Activated T-cell treated with anti-CD3 and anti-CD28 coated beads for 1 hour (primary cell): ENCODE measurements at places on chromosomes 11 and 22.

GRCh38 chr11:83115551-83115950 lies 41.4 kb upstream of the PCF11 start:
- no peak for DNase-seq

DNA sequence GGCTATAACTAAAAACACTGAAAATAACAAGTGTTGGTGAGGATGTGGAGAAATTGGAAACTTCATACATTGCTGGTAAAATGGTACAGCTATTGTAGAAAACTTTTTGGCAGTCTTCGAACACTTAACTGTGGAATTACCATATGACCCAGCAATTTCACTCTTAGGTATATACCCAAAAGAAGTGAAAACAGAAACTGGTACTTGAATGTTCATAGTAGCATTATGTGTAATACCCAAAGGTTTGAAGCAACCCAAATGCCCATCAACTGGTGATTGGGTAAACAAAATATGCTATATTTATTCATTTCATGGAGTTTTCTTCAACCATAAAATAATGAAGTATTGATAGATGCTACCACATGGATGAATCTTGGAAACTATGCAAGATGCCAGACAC lies 40.8 kb upstream of the FTH1 start:
- DNase-seq, result no peak

DNA sequence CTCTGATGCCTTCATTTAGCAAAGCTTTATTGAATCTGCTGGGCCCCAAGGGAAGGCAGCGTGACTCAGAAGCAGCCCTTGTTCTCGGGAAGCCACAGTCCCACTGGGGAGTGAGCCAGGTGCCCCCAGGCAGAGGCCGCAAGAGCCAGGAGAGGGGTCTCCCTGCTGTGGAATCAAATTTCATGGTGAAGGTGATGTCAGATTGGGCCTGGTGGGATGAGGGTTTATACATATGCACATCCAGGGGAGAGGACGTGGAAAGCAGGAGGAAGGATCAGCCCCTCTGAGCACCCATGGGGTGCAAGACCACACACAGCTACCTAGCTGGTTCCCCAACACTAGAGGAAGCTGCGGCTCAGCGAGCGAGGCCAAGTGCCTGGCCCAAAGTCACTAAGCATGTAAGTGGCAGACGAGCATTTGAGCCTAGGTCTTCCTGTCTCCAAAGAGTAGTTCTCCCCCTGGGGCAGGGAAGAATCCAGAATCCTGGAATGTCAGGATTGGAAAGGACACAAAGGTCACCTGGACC lies 2.0 kb downstream of the SYNGR1 start:
- no peak for DNase-seq

DNA sequence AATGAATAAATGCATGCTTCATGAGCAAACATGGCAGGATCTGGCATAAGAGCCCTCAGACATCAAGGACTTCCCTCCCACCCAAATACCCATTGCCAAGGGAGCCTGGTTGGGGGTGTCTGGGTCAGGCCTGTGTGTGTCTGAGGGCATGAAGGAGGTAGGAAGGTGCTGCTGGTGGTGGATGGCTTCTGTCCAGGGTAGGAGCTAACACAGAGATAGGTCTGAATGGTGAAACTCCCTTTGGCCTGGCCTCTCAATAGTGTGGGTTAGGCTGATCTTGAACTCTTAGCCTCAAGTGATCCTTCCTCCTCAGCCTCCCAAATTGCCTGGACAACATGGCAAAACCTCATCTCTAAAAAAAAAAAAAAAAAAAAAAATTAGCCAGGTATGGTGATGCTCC lies 2.8 kb downstream of the AMPD3 start:
- DNase-seq, result no peak

- DNase-seq, result no peak
Measured at GRCh38 chr11:72327606-72328005, 83.6 kb upstream of the PHOX2A start.

GRCh38 chr11:69111624-69112542 lies 43.9 kb upstream of the SMIM38 start:
- DNase-seq, result no peak

DNA sequence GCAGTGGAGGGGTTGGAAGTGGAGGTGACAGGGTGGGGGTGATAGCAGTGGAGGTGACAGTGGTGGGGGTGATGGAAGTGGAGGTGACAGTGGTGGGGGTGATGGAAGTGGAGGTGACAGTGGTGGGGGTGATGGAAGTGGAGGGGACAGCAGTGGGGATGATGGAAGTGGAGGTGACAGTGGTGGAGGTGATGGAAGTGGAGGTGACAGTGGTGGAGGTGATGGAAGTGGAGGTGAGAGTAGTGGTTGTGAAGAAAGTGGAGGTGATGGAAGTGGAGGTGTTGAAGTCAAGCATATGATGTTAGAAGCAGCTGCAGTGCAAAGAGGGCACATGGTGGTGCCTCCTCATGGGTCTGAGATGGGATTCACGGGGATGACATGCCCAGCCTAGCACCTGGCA lies 141.5 kb downstream of the CACNA1I start:
- no peak for DNase-seq

- peak; percentile 62 for DNase-seq
Measured at GRCh38 chr22:26658671-26659478, 1.5 kb downstream of the MIAT start.

- DNase-seq, result no peak
Measured at GRCh38 chr22:48750282-48750681, 1077.4 kb downstream of the BRD1 start.

- no peak for DNase-seq
Measured at GRCh38 chr11:60563553-60564235, 48.5 kb downstream of the MS4A13 start.

- no peak for DNase-seq
Measured at GRCh38 chr22:29570456-29570855, 10.5 kb downstream of the NIPSNAP1 start.

GRCh38 chr22:30905696-30906341 lies 62.8 kb downstream of the MORC2 start:
- DNase-seq, result no peak

- no peak for DNase-seq
Measured at GRCh38 chr11:2586793-2587131, 113.0 kb downstream of the KCNQ1OT1 start.

DNA sequence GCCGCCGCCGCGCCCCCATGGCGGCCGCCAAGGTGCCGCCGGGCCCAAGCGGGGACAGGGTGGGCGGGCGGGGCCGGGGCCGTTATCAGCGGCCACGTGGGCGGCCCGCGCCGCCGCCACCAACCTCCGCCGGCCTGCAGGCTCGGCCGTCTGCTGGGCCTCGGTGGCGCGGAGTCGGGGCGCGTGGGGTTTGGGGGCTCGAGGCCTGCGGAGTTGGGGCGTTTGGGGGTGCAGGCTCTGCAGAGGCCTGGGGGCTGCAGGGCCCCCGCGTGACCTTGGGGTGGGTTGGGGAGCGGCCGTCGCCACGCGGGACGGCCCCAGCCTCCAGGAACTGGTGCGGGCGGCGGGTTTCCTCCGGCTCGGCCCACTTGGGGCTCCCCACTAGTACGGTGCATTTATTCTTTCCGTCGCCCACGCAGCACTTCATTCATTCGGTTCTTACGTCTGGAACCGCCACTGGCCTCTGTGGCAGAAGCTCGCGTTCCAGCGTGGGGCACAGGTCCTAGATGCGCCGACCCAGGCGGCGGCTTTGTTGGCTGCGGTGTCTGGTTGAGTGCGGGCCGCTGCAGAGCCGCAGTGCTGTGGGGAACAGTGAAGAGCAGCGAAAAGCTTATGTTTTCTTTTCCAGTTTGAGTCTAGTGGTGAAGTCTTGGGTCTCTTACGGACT lies 740 bp upstream of the TRMT2A start:
- DNase-seq, result peak; percentile 35

DNA sequence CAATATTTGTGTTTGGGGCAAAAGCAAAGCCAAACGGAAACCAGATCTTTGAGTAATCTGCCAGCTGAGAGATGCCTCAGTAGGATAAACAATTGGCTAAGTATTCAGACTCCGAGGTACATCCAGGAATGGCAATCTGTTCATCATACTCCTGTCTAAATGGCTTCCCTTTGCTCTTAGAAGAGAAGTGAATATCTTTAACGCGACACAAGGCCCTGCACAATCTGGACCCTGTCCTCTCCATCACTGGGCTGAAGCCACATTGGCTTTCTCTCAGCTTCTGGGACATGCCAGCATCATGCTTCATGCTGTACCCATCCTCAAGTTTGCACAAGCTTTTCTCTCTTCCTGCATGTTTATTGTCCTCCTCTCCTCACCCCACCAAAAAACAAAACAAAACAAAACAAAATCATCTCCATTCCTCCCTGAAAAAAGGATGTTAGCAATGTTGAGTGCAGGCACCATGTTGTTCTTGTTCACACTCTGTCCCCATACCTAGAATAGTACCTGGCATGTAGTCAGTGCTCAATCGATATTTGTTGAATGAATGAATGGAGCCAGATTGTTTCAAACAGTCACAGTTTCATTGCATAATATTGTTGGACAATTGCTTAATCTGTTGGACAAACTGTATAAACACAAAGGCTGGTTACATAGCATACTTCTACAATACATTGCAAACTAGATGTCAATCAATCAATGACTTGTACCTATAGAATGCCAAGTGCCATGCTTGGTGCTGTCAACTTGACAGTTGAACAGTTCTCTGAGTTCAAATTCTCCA lies 38.2 kb upstream of the SESN3 start:
- DNase-seq, result no peak

DNA sequence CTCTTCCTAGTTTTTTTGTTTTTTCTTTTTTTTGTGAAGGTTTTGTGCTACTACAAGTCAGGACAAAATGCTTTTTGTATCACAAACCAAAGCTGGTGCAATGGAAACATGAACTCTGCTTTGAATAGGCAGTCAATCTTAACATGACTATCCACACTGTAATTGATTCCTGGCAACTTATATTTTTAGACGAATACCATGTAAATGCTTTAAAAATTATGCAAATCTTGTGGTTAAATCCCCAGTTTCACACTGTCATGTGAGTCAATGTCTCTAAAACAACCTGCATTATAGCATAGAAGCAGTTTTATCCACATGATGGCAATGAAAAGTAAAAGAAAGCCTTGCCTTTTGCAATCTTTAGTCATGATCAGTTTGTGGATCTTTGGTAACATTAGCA lies 8.9 kb downstream of the TRPC6 start:
- no peak for DNase-seq

DNA sequence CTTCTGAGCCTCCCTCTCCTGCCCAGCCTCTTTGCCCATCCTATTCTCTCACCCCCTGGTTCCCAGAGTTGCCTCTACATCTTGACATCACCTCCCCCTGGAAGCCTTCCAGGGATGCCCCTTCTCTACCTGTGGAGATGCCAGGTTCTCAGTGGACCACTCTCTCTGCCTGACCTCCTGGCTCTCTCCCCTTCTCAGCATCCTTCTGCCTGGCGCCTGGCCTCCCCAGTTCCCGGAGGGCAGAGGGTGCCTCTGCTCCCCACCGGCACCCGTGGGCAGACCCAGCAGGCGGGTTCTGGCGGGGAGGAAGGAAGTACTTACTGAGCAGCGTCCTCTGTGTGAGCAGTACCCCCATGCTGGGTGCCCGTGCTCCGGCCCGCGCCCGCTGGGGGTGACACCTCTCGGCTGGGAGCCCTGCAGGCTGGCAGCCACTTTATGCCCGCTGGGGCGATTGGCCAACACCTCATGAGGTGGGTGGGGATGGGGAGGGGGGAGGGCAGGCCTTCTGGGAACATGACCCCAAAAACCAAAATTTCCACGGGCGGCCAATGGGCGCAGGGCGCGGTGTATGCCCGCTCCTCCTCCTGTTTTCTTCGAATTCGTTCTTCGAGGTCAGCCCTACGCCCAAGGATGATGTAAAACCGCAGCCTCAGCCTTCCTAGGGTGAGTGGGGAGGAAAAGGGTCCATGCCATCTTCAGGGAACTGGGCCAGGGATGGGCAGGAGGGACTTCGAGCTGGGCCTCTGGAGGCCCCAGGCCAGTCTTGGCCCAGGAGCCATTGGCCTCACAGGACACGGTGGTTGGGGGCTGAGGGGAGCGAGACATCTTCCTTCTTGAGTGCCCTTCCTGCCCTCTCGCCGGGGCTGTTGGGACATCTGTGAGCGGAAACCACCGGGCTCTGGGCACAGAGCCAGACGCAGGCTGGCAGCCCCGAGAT lies at the start of gene OSM:
Gene OSM (minus strand): TSS at position 407 of the 937 bp plus-strand sequence. CDS start 52 bp downstream, at position 355.
- DNase-seq, result peak; percentile 51

DNA sequence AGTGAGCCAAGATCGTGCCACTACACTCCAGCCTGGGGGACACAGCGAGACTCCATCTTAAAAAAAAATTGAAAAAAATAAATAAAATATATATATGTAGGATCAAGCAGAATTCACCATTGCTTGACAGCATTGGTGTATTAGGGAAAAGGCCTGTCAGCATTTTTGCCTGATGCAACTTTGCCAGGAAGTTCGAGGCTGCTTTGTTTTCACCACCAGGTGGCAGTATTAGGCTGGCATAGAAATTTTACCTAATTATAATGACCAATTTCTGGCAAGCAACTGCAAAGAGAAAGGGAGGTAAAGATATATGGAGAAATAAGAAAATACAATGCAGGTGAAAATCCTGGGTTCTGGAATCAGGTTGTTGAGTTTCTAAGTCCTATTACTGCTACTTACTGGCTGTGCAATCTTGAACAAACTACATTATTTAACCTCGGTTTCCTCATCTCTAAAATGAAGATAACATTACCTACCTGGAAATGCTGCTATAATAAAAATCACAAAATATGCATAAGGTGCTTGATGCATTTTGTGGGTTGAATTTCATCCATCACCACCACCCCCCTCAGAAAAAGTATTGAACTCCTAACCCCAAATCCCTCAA lies 24.7 kb downstream of the LAYN start:
- peak; percentile 41 for DNase-seq

DNA sequence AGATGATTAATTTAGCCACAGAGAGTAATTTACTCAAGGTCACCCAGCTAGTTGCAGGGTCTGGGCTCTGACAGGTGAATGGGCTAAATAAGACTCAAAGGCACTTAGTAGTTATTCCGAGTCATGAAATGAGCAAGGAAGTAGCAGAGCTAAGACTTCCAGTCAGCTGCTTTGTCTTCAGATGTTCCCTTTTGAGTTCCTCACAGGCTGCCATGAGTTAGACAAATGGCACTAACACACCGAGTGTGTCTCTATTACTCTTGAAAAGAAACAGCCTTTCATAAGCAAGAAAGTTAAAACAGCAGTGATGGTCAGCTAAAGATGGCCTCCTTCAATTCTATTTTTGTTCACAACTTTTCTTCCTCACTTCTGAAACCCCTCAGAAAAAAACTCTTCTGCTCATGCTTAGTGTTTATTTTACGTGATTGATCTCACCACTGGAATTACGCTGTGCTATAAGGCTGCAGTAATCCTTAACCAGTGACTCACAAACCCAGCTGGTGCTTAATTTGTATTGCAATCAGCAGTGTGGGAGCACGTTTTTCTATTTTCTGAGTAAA lies 389.1 kb downstream of the AASDHPPT start:
- DNase-seq, result no peak

- no peak for DNase-seq
Measured at GRCh38 chr22:40235308-40235707, 57.6 kb downstream of the TNRC6B start.

GRCh38 chr11:119626197-119626841 lies 102.7 kb downstream of the NECTIN1 start:
- DNase-seq, result no peak

GRCh38 chr11:88164806-88165585 lies 10.2 kb downstream of the RAB38 start:
- no peak for DNase-seq

GRCh38 chr22:38868886-38869381 lies 3.1 kb downstream of the CBX6 start:
- peak; percentile 88 for DNase-seq
